Thyroid gland (tissue), 4 donors: ENCODE measurements at places on chromosomes 2 and 18.

GRCh38 chr18:55777666-55778304, 189.8 kb upstream of the TCF4 start:
- no peak for DNase-seq
- no peak overlapping the region for H3K4me3 ChIP-seq
- H3K4me1 ChIP-seq, result no peaks in the 10 kb centered on the region
- no peaks in the 10 kb centered on the region for H3K36me3 ChIP-seq

DNA sequence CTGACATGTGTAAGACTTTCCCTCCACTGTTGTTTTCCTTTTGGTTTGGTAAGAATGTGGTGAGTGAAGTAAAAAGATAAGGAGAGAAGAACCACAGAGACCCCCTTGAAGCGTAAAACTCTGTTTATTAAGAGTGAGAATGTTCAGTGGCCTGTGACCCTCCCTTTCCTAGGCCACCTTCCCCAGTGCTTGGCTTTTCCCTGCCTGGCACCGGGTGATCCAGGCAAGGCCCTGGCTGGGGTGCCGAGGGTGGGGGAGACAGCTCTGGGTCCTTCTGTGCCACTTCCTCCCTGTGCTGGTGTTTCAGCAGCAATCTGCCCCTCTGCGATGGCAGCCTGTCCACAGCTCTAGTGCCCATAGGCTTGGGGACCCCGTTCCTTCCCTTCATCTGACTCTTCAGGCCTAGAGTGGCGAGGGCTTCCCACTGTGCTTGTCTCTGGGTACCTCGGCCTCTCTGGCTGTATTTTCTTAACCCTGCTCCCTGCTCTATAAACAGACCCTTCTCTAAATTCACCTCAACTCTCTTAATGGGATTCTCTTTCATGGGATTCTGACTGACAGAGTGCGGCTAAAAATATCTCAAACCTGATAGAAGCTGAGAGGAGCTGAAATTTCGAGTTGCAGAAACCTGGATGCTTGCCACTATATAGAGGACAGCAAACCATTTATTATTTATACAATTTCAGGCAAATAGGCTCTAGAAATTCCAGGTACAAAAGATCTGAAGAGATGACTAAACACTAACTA, 461.0 kb downstream of the DLGAP1 start:
- no peaks in the 10 kb centered on the region for H3K36me3 ChIP-seq
- H3K27ac ChIP-seq, result no peak overlapping the region
- no peaks in the 10 kb centered on the region for H3K4me1 ChIP-seq
- no peak overlapping the region for H3K4me3 ChIP-seq
- no peak for DNase-seq

DNA sequence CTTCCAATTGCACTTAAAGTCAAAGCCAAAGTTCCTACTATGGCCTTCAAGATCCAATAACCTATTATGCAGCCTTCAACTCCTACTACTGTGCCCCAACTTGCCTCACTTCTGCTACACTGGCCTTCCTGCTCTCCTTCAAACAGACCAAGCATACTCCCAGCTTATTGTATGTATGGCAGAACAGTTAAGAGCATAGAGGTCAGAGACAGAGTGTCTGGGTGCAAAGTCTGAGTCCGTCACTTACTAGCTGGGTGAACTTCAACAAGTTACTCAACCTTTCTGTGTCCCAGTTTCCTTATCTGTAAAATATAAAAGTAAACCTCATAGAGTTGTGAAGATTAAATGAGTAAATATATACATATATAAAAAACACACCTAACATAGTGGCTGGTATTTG, 37.2 kb downstream of the YES1 start:
- H3K36me3 ChIP-seq, result no peaks in the 10 kb centered on the region
- H3K27me3 ChIP-seq, result no peaks in the 10 kb centered on the region
- H3K4me3 ChIP-seq, result no peak overlapping the region
- no peak overlapping the region for H3K27ac ChIP-seq
- peaks cover 9% of the 10 kb centered on the region for H3K4me1 ChIP-seq

GRCh38 chr18:11807233-11807632, 44.0 kb upstream of the CHMP1B start:
- H3K4me3 ChIP-seq, result no peak overlapping the region
- H3K27ac ChIP-seq, result no peak overlapping the region
- H3K36me3 ChIP-seq, result no peaks in the 10 kb centered on the region
- H3K27me3 ChIP-seq, result no peaks in the 10 kb centered on the region
- no peaks in the 10 kb centered on the region for H3K4me1 ChIP-seq

GRCh38 chr2:22890132-22890531, 494.8 kb upstream of the KLHL29 start:
- no peaks in the 10 kb centered on the region for H3K4me1 ChIP-seq
- no peak overlapping the region for H3K27ac ChIP-seq
- H3K4me3 ChIP-seq, result no peak overlapping the region

DNA sequence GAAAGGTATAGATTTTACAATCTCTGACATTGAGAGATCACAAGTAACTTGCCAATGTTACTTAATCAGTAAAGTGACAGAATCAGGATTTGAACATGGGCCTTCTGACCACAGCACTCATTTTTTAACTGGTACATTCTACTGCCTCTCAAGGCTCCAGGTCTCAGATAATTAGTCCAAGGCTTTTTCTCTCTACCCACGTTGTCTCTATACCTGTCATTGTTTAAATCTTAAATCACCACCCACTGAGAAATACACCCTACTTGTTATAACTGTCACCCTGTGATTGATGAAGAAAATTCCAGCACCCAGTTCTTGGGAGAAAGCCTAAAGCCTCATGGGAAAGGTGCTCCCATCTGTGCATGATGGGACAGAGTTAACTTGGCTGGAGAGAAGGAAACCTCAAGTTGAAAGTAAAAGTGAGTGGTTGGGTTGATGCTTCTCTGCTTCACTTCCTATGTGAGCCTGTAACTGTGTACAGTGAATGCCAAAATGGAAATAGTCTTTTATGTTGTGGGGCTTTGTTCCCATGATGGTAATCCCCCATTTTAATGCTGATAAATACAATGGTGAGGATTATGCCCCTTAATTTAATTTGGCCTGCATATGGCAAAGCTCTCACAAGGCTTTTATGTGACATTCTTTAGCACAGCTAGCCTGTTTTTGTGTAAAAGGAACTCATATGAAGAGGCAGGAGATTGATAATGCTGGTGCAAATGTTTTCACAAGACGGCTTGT, 190.1 kb upstream of the SP5 start:
- no peak for DNase-seq
- H3K27me3 ChIP-seq, result no peaks in the 10 kb centered on the region
- peaks cover 28% of the 10 kb centered on the region for H3K4me1 ChIP-seq

GRCh38 chr18:35998967-35999366, 26.5 kb downstream of the RMP24 start:
- no peaks in the 10 kb centered on the region for H3K27me3 ChIP-seq
- H3K36me3 ChIP-seq, result no peaks in the 10 kb centered on the region
- no peak overlapping the region for H3K4me3 ChIP-seq
- no peak for DNase-seq

- H3K4me3 ChIP-seq, result no peak overlapping the region
- H3K4me1 ChIP-seq, result no peaks in the 10 kb centered on the region
- H3K36me3 ChIP-seq, result peaks cover 6% of the 10 kb centered on the region
- DNase-seq, result no peak
- H3K27ac ChIP-seq, result no peak overlapping the region
- H3K27me3 ChIP-seq, result no peaks in the 10 kb centered on the region
Measured at GRCh38 chr2:112021290-112021689, 33.8 kb upstream of the TMEM87B start.

GRCh38 chr2:216695401-216695821, at the start of gene IGFBP5:
Gene IGFBP5 (minus strand): TSS chr2:216695549. CDS start chr2:216694775, 774 bp downstream.
- no peaks in the 10 kb centered on the region for H3K36me3 ChIP-seq
- H3K27ac ChIP-seq, result peak within 1 kb of the TSS; percentile 86
- peak; percentile 96 for DNase-seq
- H3K4me3 ChIP-seq, result peak within 1 kb of the TSS; percentile 72
- H3K4me1 ChIP-seq, result peaks cover 27% of the 10 kb centered on the region

- no peaks in the 10 kb centered on the region for H3K36me3 ChIP-seq
- H3K27ac ChIP-seq, result no peak overlapping the region
- DNase-seq, result no peak
- no peaks in the 10 kb centered on the region for H3K4me1 ChIP-seq
- H3K4me3 ChIP-seq, result no peak overlapping the region
- H3K27me3 ChIP-seq, result no peaks in the 10 kb centered on the region
Measured at GRCh38 chr2:176206682-176207081, 18.2 kb downstream of the HOXD1 start.

GRCh38 chr2:239820836-239821693, 204.1 kb downstream of the NDUFA10 start:
- DNase-seq, result no peak
- no peak overlapping the region for H3K4me3 ChIP-seq
- no peaks in the 10 kb centered on the region for H3K27me3 ChIP-seq
- no peaks in the 10 kb centered on the region for H3K4me1 ChIP-seq
- H3K36me3 ChIP-seq, result no peaks in the 10 kb centered on the region

- H3K27me3 ChIP-seq, result no peaks in the 10 kb centered on the region
- DNase-seq, result no peak
- no peaks in the 10 kb centered on the region for H3K36me3 ChIP-seq
- H3K4me1 ChIP-seq, result no peaks in the 10 kb centered on the region
Measured at GRCh38 chr18:54532962-54533361, 58.1 kb upstream of the DYNAP start.

DNA sequence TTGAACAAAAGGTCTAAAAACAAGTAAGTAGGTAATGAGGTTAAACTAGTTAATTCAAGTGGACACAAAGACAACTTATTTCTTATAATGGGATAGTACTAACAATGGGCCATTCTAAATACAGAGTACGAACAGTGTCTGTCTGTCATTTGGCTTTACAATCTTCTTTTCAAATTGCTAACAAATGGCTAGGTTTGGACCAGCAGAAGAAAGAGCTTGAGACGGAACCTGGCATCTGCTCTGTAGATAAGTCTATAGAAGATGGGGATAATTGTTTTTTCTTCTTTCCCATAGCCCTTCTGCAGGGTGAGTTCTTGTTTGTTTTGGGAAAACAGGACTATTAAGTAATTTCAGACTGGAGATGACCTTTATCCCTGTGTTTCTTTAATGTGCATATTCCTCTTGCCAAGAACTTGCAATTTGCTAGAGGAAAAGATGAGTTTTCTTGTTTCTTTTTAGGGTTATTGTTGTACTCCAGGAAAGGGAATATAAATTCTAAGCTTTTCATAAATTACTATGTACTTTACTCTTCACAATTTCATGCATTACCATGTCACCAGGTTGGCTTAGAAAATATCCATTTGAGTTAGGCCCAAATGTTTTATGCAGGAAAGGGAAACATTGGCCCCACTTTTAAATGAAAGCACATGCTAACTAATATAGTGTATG, 500.5 kb upstream of the SYT4 start:
- no peak overlapping the region for H3K4me3 ChIP-seq
- H3K27ac ChIP-seq, result no peak overlapping the region
- no peaks in the 10 kb centered on the region for H3K27me3 ChIP-seq
- DNase-seq, result no peak
- no peaks in the 10 kb centered on the region for H3K4me1 ChIP-seq
- no peaks in the 10 kb centered on the region for H3K36me3 ChIP-seq

DNA sequence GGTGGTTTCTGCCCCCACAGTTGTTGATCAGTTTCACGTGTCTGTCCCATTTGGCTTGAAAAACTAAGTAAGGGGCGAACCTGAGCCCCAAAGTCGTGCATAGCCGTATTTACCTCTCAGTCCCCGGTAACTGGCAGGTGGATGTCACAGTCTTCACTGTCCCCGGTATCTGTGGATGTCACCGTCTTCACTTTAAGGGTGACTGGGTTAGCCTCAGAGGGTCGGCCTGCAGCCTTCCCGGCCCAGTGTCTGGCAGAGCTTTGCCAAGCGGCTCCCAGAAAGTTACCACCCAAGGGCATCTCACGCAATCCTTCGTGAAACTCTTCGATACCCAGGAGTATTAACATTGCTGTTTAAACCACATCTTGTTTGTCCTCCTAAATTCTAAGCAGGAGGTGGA, 125.3 kb upstream of the CTDP1 start:
- no peaks in the 10 kb centered on the region for H3K27me3 ChIP-seq

DNA sequence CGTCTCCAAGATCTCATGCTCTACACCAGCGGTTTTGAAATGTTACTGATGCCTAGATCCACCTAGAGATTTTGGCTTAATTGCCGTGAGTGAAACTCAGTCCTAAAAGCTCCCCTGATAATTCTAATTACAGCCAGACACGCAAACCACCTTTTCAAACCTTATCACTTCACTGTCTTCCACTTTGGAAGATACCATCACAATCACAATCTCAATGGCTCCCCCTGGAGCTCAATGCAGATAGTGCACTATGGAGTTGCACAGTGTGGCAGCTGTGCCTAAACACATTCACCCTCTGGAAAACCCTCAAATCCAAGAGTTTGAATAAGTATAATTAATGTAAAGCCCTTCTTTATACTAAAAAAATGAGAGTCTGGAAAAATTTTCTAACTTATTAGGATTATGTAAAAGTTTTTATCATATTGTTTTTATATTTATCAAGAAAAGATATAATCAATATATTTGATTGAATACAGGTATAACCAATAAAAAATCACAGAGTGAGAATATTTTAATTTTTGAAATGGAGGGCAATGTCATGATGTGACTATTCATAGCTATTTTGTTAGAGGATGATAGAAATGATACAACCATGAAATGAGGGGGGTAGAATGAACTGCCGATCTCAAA, 102.9 kb upstream of the SLC8A1 start:
- no peaks in the 10 kb centered on the region for H3K36me3 ChIP-seq
- no peak overlapping the region for H3K4me3 ChIP-seq
- H3K27me3 ChIP-seq, result no peaks in the 10 kb centered on the region
- H3K27ac ChIP-seq, result no peak overlapping the region

DNA sequence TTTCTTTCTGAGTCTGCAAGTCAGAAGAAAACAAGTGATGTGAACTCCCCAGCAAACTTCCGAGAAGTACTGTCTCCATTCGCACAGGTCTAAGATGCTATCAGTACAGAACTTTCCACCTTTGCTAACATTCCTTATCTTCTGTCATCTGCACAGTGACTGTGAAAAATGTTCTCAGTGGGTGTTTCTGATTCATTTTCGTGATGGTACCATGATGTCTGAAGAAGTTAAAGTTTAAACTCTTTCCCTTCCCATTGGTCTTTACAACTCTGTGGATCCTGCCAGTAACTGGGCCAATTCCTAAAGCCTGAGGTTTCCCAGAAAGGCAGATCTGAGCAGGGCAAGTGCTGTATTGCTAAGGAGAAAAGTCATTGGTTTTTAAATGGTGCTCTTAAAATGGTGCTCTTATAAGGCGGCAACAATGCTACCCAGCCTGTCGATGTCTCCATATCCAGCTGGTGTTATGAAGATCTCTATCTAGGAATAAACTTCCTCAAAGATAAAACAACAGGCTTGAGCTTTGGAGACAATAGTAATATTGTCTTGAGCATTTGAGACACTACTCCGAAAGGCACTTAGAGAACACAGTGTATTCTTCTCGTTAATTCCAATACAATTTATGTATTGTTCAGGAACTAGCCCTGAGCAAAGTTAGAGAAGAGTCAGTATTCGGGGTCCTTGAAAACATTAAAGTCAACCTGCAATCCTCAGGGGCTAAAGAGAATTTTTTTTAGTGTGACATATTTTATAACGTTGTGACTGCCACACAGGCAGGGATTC, 232.3 kb downstream of the OSR1 start:
- H3K27ac ChIP-seq, result no peak overlapping the region
- H3K36me3 ChIP-seq, result no peaks in the 10 kb centered on the region
- H3K4me1 ChIP-seq, result peaks cover 10% of the 10 kb centered on the region
- no peak overlapping the region for H3K4me3 ChIP-seq
- H3K27me3 ChIP-seq, result no peaks in the 10 kb centered on the region
